ENCODE measurements at places on chromosomes 2 and 18.

GRCh38 chr2:23653326-23653725, 268.3 kb downstream of the KLHL29 start:
- no peak for DNase-seq

DNA sequence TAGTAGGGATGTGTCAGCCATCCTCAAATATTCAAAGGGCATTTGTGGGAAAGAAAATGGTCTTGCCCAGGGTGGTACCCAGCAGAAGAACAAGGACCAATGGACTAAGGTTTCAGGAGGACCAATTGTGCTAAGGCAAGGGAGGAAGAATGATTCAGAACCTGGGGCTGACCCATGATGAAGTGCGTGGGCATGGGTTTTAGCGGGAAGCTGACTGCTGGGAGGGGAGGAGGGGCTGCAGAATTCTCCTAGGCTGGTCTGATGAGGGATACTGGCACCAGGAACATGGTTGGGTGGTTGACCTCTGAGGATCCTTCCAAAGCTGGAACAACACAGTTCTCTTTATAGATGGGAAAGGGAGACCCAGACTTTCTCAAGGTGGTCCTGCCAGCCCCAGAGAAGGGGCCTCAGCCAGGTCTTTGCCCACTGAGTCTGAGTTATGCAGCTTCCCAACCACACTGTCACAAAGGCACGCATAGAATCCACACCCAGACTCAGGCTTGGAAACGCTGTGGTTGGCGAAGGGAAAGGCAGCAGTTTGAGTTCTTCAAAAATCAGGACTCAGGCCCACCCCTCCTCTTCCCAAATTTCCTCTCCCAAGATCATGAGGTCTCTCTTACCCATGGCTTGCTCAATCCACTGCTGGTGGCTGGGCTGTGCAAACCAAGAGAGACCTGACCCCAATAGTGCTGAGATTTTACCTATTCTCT, 37.3 kb downstream of the MARCO start:
- no peak for DNase-seq

GRCh38 chr2:146131048-146131447, 1611.1 kb upstream of the ZEB2 start:
- DNase-seq: no peak

DNA sequence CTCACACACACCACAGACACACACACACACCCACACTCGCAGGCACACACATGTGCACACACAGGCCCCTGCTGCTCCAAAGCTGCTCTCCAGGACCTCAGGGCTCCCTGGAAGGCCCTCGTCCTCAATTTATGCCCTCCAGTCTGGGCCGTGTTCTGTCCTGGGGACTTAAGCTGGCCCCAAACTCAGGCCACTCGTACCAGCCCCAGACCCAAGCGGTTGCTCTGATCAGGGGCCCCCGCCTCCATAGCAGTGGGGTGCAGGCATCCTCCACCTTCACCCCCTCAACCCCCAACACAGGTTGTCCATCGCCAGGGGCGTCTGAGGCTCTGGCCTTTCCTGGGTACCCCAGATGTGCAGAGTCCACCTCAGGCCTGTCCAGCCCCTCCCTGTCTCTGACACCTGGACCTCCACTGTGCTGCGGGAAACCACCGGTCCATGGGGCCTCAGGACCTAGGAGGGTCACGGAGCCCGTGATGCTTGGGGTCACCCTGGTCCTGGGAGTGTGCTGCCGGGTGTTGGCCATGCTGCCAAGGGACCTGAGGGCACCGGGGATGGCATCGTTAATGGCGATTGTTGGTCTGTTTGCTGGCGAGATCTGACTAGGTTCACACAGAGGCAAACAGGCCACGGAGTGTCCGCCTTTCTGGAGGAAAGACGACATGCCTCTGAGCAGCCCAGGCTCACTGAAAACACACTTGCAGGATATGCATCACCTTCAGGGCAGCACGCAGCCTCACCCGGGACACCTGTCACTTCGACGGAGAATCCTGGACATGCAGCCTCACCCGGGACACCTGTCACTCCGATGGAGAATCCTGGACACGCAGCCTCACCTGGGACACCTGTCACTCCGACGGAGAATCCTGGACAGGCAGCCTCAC, 155.6 kb downstream of the NDUFA10 start:
- DNase-seq: no peak

GRCh38 chr18:79404567-79404910, 8.8 kb downstream of the NFATC1 start:
- no peak for DNase-seq

DNA sequence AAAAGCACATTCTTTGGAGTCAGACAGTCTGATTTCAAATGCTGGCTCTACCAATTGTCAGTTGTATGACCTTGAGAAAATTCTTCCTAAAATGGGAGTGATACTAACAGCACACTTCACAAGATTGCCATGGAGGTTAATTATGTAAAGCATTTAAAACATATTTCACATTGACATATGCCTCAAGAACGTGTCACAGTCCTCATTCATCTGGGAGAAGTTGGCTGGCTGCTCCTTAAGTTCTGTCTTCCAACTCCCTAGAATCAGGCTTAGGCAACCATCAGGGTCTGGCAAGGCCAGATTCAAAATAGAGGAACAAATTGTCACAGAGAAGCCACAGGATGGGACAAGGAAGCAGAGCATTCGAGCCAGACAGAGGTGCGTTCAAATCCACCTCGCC, 228.0 kb upstream of the RND3 start:
- DNase-seq: no peak

GRCh38 chr2:75003276-75003675, 44.8 kb downstream of the POLE4 start:
- DNase-seq: no peak

DNA sequence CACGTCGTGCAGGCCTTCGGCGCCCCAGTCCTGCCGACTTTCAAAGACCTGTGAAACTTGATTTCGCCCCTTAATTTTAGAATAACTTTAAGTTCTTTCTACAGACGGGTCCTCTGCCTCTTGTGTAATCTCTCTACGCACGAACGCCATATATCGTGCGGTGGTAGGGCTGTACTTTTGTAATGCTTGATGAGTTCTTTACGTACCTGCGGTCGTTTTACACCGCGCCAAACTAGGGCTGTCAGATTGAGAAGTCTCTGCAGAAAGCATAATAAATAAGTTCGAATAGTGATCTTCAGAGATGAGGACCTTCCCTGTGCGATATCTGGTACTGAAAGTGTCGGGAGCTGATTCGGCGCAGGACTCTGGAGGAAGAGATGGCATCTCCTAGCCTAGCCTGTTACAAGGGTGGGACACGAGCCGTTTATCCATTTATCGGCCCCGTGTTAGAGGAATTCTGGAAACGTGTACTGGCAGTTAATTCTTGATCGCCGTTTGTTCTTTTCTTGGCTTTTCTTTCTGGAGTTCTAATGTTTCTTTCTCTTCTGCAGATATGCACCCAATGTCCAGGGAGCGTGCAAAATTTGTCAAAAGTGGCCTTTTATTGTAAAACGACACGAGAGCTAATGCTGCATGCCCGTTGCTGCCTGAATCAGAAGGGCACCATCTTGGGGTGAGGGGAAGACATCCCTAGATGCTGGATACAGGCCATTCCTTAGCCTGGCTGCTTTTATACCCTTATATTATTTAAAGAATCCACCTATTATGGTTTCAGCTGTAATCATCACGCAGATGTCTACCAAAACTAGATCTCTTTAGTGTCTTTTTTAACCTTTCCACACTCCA, 781 bp upstream of the SLC5A6 start:
- DNase-seq: peak; percentile 12

DNA sequence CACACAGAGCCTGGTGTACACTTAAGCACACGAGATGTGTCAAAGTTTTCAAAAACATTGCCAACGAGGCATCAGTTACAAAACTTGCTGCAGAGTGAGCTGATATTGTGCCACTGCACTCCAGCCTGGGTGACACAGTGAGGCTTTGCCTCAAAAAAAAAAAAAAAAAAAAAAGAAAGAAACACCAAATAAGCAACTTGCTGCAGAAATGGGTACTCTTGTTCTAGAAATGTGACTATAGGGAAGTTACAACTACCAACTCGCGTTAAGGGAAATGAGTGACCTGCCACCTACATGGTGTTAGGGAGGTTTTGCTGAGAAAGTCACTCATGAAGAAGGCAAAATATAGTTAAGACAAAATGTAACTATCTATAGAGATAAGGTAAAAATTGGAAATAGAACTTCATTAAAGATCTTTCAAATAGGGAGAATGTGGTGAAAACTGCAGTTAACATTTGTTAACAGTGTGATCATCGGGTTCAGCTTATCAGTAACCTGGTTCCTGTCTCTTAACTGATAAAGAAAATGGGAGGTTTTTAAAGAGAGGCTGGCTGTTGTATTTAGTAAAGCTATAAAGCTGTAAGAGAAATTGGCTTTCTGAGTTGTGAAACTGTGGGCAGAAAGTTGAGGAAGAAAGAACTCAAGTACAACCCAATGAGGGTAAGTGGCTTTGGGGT, at the start of gene IL1RL1:
TSS of gene IL1RL1 (plus strand) at position 600 of the 677 bp plus-strand sequence. CDS start 26,702 bp downstream, outside the sequence.
- no peak for DNase-seq

- DNase-seq: no peak
These were observed 466.7 kb upstream of the FSHR start for GRCh38 chr2:49621016-49621415.

DNA sequence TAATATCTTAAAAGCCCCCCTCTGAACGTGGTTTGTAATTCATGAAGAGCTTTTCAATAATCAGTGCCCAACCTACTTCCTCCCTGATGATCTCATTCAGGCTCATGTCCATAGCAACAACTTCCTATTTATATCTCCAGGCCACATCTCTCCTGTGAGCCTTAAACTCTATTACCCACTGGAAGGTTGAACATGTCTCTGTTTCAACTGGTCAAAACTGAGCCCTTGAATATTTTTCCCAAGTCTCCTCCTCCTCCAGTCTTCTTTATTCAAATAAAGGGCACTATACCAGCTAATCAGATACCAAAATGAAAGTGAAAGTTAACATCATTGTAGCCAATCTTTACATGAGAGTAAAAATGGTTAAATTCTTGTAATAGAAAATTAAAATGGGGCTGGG, 63.7 kb upstream of the ITGA4 start:
- no peak for DNase-seq

DNA sequence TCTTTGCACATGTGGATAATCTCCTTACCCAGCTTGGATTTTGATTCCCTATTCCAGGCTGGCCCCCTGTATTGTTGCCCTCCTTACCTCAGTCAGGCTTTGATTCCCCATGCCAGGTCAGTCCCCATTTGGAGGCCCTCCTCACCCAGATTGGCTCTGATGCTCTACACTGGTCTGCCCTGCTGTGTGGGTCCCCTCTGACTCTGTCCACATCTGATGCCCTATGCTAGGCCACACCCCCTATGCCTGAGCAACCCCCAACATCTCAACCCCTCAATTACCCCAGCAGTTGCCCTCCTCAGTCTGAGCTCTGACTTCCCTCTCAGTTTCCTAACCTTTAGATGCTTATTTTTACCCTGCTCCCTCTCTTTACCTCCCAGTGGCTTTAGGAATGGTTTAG, 89.4 kb downstream of the UBR3 start:
- DNase-seq: no peak
